ENCODE measurements at places on chromosomes 3 and 15.

- no peak for DNase-seq
Measured at GRCh38 chr3:78757731-78758130, 1010.1 kb downstream of the ROBO1 start.

DNA sequence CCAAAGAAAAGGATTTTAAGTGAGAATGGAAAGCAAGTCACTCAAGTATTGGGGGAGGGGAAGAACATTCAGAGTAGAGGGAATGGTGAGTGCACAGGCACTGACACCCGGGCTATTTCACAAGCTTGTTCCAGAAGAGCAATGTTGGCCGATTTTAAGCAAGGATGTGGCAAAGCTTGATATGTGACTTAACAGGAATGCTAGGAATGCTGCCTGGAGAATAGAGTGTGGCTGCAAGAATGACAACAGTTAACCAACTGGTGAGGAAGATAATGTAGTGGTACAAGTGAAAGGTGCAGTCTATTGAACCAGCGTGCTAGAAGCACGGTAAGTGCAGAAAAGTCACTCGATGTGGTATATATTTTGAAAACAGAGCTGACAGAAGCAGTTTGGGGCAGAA is 6.2 kb upstream of the CCDC80 start:
- peak; percentile 82 for DNase-seq

- DNase-seq, result no peak
Measured at GRCh38 chr15:72372361-72372760, 3.5 kb downstream of the HEXA start.

DNA sequence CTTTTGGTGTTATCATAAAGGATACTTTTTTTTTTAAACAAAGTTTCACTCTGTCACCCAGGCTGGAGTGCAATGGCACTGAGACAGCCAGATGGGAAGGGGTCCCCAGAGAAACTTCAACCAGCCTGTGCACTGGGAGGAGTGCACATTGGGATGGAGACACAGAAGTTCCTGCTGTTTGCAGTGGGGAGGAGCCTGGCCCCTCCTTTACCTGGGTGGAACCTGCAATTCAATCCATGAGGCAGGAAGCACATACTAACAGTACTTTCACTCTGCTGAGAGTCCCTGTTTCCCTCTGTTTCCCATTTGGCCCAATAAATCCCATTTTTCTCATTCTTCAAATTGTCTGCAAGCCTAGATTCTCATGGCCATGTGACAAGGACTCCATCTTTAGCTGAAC is 42.3 kb upstream of the LHFPL4 start:
- DNase-seq, result no peak

- no peak for DNase-seq
Measured at GRCh38 chr3:64867224-64867623, 179.4 kb upstream of the ADAMTS9 start.

- DNase-seq, result no peak
Measured at GRCh38 chr15:63487076-63487757, 17.2 kb upstream of the USP3 start.

- no peak for DNase-seq
Measured at GRCh38 chr3:161081633-161082032, 23.5 kb downstream of the B3GALNT1 start.

DNA sequence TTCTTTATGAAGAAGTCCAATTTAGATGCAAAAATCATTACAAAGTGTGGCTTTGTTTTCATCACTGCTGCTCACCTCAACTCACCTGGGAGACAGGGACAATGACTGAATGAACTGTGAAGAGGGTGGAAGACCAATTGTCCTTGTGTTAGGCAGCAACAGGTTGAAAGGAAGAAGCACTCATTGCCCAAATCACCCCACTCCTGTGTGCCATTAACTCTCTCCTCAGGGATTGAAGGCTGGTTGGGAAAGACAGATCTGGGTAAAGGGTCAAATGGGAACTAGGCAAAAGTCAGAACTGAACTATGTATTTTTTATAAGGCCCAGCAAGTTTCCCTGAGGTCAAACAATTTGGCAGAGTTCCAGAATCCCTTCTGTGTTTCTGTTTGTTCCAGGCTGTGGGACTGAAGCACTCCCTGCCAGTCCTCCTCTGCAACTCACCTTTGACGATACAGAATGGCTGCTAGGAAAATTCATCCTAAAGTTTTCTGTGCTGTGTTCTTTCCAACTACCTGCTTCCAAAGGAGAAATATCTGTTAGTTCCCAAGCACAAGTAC is 68.6 kb upstream of the CCDC39 start:
- DNase-seq, result no peak

DNA sequence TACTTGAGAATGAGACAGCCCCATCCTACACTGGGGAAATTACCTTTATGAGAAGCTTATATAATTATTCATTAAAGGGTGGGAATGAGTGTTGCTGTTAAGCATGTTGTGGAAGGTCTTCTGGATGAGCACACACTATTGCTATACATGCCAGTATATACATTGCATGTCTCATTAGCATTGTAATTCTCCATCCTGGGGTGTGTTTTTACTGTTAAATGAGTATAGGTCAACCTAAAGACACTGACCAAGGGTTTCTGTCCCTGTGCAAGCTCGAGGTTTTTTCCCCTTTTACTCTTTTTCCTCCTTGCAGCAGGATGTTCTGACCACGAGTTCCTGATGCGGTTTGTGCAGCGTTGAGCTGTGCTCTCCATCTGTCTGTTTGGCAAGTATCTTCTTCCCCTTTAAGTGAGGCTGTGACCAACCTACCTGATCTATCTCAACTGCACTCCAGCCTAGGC is 7.2 kb upstream of the IVD start:
- no peak for DNase-seq

DNA sequence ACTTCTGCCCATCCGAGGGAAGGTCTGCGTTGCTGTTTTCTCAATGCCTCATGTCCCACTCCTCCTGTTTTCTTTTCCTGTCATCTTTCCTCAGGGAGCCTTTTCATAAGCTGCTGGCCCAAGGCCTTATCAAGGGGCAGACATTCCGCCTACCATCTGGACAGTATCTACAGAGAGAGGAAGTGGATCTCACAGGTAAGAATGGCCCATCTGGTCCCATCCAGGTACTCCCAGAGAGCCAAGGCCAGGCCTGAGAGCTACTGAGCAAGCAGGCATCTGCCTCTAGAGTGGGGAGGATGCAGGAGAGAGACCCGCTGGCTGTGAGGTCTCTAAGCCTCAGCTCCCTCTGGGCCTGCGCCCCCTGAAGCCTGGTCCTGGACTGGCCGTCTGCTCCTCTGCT is 81.5 kb upstream of the LIMD1 start:
- DNase-seq, result no peak

DNA sequence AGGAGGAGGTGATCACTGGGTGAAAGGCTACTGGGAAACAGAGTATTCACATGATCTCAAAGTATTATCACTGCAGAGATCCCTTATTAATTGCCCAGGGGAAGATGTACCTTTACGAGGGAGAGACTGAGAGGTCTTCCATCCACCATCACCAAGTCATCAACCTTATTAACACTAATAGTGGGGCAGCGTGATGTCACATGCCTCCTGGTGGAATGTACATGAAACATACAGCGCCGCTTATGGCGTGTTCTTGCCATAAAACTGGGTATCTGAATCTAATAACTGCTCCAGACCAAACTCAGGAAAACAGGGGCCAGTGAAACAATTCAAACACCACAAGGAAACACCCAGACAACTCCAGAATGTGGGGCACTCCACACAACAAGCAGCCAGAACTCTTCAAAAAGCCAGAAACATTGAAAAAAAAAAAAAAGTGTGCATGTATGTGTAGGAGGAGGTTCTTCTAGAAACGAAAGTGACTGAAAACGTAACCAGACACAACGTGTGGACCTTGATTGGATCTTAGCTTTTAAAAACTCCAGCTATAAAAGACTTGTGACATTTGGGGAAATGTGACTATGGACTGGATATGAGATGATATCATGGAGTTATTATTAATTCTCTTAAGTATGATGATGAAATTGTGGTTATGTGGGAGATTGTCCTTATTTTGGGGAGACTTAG is 4.6 kb downstream of the STIMATE start:
- DNase-seq, result no peak

DNA sequence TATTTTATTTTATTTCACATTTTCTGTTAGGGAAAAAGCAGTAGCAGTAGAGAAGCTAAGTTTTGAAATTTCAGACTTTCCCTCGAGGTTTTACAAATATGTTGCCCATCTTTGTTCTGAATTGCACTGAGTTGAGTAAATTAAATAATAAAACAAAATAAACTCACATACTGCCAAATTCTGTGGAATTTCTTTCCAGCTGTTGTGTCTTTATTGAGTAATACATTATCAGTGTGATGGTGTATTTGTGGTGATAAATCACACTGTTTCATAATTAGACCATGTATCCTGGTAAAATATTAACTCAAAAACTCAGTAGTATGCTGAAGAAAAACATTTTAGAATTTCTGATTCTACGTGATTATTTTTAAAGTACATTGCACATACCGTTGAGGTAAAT is 592.1 kb downstream of the SI start:
- no peak for DNase-seq

DNA sequence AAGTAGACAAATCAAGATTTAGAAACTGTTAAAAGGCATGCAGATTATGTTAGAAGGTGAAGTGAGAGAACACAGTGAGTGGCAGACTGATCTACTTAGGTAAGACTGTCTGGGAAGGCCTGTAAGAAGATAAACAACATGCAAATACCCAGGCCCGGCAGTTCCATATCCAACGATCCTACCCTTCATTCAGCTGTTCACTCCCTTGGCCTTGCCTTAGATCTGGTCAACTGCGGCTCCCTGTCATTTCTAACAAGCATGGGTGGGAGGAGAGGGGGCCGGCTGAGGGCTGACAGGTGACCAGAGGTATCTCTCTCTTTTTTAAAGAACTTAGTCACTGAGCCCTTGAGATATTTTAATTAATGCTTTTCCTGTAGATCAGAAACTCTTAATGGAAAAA is 84.7 kb upstream of the FAM3D start:
- DNase-seq, result no peak

- DNase-seq, result no peak
Measured at GRCh38 chr3:10391391-10391790, 70.5 kb upstream of the SEC13 start.

- DNase-seq, result no peak
Measured at GRCh38 chr15:89243046-89243690, 611 bp upstream of the FANCI start.

DNA sequence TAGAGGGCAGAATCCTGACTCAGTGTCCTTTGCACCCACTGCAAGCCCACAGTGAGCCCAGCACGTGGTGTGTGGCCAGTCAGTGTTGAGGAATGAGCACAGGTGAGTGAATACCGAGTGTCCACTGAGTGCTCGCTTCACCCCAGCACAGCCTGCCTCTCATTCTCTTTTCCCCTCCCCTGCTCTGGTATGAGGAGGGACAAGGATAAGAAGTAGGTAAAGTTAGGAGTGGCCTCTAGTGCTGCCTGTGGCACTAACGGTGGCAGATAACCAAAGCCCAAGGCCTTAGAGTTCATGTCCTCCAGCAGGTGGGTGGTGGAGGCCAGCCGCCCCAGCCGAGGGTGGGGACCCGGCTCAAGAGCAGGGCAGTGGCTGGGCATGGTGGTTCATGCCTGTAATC is 38.0 kb downstream of the PRKCD start:
- DNase-seq, result no peak

- DNase-seq, result no peak
Measured at GRCh38 chr3:179186426-179186825, 38.3 kb downstream of the PIK3CA start.

DNA sequence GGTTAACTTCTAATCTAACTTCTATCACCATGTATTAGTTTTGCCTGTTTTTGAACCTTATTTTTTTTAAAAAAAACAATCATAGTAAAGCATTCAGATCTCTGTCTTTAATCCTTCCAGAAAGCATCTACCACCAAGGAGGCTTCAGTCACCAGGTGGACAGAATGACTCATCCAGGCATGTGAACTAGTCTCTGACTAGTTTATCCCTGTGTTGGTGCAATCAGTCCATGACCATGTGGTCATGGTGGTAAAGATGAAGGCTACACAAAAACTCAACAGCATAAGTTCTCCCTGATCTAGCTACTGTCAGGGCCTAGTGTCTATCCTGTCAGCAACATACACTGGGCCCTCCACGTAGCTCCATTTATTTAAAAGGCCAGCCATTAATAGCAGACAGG is 750.6 kb downstream of the AGBL1 start:
- DNase-seq, result no peak

GRCh38 chr3:2802429-2802828 is 307.7 kb downstream of the IL5RA start:
- DNase-seq, result no peak

- DNase-seq, result peak; percentile 77
Measured at GRCh38 chr15:70327856-70328678, 230.3 kb upstream of the TLE3 start.

DNA sequence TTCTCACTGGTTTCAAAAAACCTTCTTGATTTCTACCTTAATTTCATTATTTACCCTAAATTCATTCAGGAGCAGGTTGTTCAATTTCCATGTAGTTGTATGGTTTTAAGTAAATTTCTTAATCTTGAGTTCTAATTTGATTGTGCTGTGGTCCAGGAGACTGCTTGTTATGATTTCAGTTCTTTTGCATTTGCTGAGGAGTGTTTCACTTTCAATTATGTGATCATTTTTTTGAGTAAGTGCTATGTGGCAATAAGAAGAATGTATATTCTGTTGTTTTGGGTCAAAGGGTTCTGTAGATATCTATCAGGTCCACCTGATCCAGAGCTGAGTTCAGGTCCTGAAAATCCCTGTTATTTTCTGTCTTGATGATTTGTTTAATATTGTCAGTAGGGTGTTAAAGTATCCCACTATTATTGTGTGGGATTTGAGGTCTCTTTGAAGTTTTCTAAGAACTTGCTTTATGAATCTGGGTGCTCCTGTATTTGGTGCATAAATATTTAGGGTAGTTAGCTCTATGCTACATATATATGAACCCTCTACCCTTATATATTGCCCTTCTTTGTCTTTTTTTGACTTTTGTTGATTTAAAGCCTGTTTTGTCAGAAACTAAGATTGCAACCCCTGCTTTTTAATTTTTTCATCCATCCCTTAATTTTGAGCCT is 158.4 kb upstream of the TPRG1 start:
- no peak for DNase-seq

DNA sequence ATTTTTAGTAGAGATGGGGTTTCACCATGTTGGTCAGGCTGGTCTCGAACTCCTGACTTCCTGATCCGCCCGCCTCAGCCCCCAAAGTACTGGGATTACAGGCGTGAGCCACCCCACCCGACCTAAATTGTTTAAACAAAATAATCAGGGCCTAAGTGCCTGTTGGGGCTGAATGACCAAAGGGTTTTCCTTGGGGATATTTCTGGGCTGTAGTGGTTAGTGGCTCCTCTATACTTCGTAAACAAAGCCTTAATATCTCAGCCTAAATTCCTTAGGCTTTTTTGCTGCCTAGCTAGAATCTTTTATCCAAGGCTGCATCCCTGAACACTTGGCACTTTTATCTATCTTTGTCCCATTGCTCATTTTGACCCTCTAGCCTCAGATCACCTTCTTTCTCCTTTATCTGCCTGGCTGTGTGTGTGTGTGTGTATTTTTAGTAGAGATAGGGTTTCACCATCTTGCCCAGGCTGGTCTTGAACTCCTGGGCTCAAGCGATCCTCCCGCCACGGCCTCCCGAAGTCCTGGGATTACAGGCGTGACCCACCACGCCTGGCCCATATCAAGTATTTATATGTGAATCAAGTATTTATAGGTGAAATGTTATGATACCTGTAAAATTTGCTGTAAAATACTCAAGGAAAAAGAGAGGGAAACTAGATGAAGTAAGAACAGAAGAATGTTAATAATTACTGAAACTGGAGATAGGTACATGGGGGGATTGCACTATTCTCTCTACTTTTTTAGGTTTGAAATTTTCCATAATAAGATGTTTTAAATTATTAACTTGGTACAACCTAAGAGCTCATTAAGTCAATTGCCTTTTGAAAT is 1.8 kb downstream of the NUSAP1 start:
- DNase-seq, result no peak
